KG1 (cell line): ENCODE measurements at places on chromosomes 11 and 22.
A peak's percentile ranks its signal among the peaks of the same experiment; 100 is the strongest.

DNA sequence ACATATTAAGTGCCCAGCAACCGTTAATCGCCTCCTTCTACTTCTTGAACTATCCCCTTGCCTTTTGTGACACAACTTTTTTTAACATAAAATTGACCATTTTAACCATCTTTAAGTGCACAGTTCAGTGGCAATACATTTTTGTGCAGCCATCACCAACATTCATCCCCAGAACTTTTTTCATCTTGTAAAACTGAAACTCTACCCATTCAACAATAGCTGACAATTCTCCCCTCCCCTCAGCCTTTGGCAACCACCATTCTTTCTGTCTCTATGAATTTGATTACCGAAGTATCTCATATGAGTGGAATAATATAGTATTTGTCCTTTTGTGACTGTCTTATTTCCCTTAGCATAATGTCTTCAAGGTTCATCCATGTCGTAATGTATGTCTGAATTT is 66.0 kb downstream of the MICAL2 start:
- DNase-seq: no peak

DNA sequence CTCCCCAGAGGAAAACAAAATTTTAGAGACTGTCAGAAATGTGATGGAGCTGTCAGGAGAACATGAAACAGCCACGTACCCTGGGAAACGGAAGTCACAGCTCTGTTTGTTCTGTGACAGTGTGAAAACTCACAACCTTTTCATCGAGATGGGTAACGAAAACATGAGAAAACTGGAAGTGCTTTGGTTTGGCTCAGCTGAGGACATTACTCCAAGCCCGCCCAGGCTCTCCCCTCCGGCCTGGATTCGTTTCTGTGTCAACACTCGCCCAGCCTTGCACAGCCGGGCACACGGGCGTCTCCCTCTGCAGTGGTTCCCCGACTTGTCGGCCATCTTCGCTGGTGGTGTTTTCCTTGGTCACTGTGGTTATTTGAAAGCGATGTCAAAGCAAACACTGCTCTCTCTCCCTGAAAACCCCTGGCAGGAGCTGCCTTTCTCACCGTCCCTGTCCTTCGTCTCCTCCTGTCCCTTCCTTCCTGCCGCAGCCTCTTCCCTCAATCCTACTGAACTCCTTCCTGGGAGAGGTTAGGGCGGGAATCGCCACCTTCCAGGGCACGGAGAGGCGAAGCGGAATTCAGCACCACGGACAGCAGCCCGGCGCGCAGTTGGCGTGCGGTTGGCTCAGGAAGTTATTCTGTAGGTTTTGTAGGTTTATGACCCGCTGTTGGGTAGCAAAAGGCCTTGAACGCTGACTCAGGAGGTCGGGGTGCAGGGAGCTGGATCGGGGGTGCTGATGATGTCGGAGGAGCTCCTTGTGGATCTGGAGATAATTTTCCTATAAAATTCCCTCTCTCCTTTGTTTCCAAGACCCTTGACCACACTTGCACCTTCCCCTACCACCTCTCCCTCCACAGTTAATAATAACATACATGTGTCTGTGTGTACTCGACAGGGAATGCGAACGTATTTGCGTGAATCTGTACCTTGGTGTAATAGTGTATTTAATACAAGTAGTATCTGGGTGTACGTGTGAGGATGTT is 13.1 kb upstream of the RPS19BP1 start:
- no peak for DNase-seq

DNA sequence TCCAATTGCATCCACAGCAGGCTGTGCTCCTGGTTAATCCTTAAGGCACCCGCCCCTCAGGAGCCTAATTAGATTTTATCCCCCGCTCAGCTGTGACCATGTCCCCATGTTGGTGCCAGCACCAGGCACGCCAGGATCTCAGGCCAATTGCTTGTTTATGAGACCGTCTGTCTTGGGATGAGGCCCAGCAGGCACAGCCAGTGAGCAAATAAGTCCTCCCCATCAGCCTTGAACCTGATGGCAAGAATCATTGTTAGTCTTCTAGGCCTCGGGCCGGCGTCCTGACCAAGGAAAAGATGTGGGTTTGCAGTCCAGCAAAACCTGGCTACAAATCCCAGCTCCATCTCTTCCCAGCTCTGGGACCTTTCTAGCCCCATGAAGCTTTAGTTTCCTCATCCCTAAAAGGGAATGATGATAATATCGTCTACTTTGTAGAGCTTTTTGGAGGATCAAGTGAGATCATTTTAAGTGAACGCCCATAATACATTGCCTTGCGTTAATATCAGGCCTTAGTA is 57.3 kb downstream of the TP53I11 start:
- DNase-seq: no peak

- no peak for DNase-seq
Observed at GRCh38 chr11:70825893-70826540, 426.4 kb downstream of the SHANK2 start.

- no peak for DNase-seq
Observed at GRCh38 chr22:34102633-34103032, 182.4 kb upstream of the LARGE1 start.

DNA sequence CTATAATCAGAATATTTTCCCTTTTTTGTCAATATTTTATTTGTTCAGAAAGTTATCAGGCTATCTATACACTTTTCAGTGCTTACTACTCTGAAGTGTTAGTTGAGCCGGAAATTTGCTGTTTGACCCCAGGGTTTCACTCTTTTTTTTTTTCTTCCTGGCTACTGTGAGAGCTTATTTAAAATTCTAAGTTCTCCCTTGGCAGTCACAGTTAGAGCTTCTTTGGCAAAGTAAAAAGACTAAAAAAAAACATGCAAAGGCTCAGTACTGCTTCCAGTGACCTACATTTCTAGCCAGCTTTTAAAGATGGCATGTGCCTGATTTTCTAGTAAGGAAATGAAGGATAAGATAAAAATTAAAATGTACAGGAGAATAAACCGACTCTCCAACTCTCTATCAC is 48.4 kb downstream of the ELP4 start:
- no peak for DNase-seq

DNA sequence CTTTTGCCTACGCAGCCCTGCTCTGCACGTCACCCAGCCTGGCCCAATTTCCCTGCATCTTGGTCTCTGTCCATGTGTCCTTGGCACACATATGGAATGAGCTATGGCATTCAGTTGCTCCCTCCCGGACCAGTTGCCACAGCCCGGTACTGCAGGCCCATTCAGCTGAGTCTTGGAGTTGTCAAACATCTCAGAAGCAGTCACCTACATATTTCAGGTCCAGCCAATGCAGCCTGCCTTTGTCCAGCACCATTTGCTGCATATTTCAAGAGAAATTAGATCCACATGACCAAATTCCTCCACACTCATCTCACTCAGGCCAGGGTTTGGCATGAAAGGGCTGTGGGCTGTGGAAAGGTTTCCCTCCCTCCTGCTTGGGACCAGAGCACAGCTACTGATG is 76.8 kb downstream of the MN1 start:
- DNase-seq: no peak

- no peak for DNase-seq
Observed at GRCh38 chr22:46963672-46964545, 201.5 kb downstream of the TBC1D22A start.

DNA sequence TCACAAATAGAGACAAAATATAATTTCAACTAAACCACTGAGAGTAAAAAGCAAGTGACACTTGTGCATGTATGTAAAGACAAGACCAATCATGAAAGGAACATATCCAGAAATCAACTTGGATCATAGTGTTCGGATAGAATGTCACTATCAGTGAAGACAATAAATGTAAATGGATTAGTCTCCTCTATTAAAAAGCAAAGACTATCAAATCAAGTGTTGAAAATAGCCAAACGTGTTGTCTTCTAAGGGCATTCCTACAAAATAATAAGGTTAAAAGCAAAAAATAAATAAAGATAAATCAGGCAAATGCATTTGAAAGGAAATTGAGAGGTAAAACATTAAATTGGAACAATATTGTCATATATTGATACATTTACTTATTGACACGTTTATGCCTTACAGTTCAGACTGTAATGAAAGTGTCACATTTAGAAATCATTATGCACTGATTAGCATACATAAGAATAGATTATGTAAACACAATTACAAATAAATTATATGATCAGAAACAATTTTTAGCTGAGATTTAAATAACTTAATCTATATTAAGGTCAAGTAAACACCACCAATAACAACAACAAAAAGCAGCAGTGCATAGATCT is 1100.1 kb downstream of the BRD1 start:
- no peak for DNase-seq

DNA sequence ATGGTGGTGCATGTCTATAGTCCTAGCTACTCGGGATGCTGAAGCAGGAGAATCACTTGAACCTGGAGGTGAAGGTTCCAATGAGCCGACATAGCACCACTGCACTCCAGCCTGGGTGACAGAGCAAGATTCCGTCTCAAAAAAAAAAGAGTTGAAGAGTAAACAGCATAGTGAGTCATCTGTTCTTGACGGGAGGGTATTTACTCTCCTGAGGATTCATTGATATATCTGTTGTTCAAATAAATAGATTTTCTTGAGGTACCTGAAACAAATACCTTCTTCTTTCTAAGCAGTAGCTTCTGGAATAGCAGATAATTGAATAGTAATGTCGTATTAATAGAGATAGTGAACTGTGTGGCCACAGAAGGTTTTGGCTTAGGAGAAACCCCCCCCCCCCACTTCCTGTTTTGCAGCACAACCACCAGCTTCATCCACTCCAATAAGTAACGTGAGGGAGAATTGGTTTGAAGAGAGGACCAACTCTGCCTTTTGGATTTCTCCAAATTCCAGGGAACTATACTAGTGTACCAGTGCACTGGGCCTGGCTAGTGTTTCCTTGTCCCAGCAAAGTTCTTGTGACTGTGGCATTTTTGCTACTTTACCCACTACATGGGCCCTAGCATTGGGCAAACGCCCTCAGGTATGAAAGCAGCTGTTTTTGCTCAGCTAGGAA is 90.0 kb downstream of the PRMT3 start:
- DNase-seq: no peak

GRCh38 chr22:26127556-26127955 is 41.7 kb upstream of the SEZ6L start:
- DNase-seq: no peak

DNA sequence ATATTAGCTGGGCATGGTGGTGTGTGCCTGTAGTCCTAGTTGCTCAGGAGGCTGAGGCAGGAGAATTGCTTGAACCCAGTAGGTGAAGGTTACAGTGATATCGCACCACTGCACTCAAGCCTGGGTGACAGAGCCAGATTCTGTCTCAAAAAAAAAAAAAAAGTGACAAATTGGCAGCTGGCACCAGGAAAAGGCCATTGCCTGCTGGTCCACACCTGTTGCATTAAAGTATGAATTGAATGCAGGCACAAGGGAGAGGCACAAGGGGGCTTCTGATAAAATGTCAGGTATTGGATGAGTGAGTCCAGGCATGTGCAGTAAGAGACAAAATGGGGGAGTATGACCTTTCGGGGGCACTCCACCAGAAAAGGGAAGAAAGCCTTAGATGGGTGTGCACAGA is 28.2 kb downstream of the ZNF70 start:
- no peak for DNase-seq

DNA sequence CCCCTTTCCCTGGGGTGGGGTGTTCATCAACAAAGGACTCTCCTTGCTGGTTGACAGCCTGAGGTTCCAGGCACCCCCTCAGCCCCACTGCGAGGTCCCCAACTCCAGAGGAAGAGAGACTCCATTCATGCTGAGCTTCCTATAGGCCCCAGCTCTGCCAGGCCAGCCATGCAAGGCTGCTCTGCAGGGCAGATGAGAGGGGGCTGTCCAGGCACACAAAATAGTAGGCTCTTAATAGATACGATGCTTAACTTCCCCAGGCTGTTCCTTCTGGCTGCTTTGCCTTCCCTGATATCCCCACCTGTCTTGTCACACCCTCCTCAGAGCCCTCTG is 45.0 kb upstream of the CRYBB3 start:
- DNase-seq: no peak

DNA sequence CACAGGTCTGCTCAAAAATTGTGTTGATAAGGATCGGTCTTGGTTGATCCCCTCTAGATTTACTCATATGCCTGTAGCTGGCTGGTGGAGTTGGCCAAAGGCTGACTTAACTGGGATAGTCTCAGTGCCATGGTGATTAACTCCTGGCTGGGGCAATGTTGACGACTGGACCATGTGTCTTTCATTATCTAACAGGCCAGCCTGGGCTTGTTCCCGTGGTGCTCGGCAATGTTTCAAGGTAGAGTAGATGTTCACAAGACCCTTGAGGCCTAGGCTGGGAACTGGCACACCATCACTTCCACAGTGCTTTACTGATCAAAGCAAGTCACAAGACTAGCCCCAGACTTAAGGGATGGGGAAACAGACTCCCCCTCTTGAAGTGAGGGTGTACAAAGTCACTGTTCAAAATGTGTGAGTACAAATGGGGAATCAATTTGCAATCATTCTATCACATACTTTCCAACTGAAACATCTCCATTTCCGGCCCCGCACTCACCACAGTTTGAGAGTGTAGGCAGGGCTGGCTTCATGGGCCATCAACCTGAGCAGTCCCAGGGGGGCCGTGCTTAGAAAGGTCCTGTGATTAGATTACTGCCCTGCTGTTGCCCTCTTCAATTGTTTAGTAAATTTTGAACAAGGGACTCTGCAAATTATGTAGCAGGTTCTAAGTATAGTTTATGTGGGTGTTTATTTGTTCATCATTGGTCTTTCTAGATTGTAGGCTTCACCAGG is 240.8 kb downstream of the NELL1 start:
- no peak for DNase-seq

DNA sequence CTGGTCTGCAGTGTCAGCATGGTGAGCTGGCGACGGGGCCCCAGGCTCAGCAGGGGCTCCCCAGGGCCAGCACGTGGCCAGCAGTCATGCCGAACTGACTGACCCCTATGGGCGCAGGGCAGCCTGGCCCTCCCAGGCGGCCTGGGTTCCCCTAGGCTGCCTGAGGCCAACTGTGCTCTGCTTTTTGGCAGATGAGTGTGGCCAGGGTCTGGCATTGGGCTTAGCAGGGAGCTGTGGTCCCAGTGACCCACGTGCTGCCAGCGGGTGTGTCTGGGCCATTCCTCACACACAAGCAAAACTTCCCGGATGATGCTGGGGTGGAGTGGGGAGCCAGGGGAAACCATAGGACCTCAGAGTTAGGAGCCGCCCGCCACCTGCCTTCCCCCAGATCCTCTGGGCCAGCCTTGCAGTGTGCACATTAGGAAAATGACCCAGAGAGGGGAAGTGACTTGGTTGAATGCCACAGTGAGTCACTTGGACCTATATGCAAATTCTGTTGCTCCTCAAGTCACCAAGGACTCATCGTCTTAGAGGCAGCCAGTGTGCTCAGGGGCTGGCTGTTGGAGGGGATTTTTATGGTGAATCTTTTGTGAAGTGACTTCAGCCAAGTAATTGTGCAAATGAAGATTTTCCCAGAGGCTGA is 6.5 kb downstream of the ADORA2A start:
- peak; percentile 84 for DNase-seq

GRCh38 chr11:134519788-134520187 is 107.7 kb upstream of the B3GAT1 start:
- DNase-seq: no peak

GRCh38 chr11:73085189-73085875 is 56.8 kb downstream of the FCHSD2 start:
- no peak for DNase-seq

DNA sequence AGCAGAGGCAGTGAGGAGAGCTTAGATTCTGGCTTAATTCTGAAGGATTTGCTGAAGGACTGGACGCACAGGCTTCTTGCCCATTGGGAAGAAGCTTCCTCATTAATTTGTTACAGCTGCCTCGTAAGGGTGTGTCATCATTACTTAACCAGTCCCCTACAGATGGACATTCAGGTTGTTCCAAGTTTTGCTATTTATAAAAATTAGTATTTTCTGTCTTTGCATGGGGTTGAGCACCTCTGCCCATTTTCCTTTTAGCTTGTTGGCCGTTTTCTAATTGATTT is 38.1 kb downstream of the CAPN1 start:
- no peak for DNase-seq
